CD4-positive, alpha-beta T cell treated with Interleukin-4 for 4 hours (primary cell): ENCODE measurements at places on chromosomes 6 and 20.

DNA sequence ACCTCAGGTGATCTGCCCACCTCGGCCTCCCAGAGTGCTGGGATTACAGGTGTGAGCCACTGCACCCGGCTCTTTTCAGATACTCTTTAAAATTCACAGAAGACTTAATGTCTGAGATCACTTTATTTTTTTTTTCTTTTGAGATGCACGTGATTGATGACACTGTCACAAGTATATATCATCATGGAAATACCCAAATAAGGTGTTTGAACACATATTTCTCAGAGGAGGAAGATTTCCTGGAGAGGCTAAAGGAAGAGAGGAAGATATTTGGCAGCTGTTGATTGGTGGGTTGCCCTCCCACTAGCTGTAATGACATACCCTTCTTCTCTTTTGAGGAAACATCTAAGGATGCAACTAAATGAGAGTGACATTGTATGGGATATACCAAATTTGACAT lies 225.9 kb upstream of the CITED2 start:
- no peak for DNase-seq

DNA sequence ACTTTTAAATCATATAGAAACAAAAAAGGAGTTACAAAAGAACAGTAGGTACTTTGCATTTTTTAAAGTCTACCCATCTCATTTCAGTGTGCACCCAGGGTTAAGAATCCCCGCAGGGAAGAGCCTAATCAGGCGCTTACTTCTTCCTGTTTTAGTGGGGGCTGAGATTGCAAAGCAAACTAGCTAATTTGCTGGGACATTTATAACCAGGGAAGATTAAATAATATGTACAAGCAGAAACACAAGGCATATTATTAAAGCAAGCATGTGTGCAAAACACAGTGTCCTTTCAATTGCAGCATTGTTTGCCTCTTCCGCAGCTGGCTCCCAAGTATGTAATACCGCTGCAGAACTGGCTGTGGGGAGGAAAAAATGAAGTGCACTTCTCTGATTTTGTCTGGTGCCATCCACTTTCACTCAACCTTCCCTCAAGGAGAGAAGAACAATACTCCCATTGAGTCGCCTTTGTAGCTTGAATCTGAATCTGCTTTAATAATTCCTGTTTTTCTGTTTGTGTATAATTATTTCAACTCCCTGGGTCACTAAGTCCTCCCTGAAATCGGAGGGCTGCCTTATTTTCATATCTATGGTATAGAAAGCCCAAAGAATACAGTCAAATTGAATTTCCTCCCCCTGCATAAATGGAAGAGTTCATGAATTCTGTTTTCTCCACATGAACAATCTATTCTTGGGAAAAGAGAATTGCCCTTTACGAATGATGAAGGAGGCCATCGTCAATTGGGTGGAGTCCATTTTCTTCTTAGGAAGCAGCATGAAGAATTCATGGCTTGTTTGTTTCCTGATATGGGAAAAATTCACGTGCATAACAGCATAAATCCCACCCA lies 23.3 kb upstream of the BCAS1 start:
- no peak for DNase-seq

GRCh38 chr6:166949528-166950442 lies 6.6 kb downstream of the RNASET2 start:
- DNase-seq, result peak; percentile 31

- DNase-seq, result peak; percentile 40
Observed at GRCh38 chr20:25987073-25987927, 290.6 kb upstream of the ZNF337 start.

- no peak for DNase-seq
Observed at GRCh38 chr6:24988562-24988961, 52.8 kb upstream of the RIPOR2 start.

DNA sequence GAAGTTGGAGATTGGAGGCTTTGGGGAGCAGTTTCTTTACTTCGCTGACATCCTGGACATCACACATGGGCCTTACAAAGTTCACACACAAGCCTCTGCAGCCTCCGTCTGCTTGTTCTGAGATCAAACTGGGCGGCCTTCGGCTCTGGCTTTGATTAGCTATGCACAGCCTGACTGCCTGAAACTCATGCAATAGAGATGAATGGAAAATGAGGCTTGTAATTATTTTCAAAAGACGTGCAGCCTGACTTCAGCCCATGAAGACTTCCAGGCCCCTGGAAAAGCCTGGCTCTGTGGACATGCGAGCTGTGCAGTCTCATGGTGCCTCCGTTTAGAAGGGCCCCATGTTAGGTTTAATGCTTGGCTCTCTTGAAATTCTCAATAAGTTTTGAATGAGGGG lies 480.5 kb upstream of the SULF2 start:
- no peak for DNase-seq

- DNase-seq, result no peak
Observed at GRCh38 chr6:6390849-6391602, 70.6 kb upstream of the F13A1 start.

DNA sequence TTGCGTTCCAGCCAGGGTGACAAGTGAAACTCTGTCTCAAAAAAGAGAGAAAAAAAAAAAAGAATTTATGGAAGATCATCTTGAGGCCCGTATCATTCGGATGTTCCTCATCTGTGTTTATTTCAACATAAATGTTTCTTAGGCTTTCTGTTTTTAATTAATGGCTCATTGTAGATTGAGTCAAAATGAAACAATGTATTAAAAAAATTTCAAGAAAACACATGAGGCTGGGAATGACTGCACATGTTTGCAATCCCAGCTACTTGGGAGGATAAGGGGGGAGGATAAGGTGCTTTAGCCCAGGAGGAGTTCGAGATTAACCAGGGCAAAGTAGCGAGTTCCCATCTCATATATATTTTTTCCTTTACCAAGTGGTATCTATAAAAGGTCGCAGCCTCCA lies 47.3 kb downstream of the ITCH start:
- no peak for DNase-seq

DNA sequence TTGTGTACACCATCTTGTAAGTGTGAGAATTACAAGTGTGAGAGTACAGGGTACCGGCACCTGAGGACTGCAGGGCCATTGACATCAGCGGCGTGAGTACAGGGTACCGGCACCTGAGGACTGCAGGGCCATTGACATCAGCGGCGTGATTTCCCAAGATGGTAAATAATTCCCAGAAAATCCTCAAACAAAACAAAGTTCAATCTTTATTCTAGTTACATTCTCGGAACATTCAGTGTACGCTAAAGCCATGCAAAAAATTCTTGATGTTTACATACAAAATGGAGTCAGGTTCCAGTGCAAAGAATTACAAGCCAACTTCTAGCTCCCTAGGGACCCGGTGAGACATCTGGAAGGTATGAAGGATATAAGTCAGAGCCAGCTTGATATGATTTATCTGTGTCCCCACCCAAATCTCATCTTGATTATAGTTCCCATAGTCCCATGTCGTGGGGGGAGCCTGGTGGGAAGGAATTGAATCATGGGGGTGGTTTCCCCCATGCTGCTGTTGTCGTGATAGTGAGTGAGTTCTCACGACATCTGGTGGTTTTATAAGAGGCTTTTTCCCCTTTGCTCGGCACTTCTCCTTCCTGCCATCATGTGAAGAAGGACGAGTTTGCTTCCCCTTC lies 172.7 kb downstream of the TTLL2 start:
- DNase-seq, result no peak

DNA sequence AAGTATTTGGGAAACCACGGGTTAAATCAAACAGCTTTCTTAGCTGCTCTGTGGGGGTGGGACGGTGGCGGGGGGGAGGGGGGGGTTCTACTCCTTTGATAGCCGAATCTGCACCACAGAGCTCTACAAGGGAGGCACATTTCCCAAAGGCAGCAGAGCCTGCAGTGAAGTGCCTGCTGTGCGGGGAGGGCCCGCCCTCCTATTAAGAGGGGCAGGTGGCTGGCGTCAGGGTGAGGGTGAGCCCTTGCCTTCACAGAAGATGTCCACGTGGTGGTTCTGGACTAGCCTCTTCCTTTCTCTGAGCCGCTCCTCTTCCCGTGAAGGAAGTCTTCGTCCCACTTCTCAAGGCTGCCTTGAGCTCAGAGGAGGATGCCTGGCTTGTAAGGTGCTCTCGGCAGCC lies 174.9 kb upstream of the THBS2 start:
- no peak for DNase-seq

GRCh38 chr20:34622821-34623451 lies 54.0 kb downstream of the PIGU start:
- DNase-seq, result no peak

DNA sequence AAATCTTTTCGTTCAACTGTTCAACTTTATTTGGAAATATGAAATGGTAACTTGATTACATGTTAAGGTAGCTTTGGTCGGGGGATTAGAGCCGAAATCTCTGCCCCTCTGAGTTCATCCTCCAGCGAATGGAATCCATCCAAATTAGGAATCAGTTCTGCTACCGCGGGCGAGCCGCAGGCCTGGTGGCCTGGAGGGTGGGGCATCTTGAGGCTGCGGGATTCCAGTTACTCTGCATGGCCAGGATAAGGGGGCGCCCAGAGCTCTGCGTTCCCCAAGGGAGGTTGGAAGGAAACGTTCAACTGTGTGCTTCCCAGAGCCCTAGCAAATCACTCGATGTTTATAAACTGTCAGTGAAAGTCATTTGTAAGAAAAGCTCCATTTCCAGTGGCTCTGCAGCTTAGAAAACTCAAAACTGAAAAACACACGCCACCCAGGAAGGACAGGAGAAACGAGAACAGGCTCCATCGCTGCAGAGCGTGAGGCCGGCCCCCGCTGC lies 262.2 kb downstream of the TAF4 start:
- DNase-seq, result no peak

GRCh38 chr6:4314201-4314707 lies 178.9 kb upstream of the ECI2 start:
- no peak for DNase-seq

GRCh38 chr6:92044312-92044711 lies 1375.0 kb downstream of the EPHA7 start:
- DNase-seq, result no peak

DNA sequence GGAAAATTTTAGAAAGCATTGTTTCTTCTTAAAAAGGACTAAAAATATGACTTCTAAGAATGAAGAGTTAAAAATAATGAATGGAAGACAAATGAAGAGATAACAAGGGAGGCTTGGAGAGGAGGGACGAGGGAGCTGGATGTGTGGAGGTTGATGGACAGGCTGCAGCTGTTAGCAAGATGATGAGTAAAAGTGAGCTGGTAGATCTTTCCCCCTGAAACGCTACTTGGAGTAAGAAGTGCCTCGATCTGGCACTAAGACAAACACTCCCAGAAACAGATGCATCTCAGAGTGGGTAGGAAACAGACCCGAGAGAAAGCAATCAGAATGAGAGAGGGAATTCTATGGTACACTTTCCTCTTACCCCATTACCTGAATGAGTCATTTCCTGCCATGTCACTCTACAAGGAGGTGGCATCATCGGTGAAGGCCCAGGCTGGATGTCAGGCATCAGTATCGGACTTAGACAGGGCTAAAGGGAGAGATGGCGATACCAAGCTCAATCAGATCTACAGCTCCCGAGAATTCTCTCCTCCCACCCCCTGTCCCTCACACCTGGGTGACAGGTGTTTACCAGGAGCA lies 154.1 kb upstream of the BMP2 start:
- no peak for DNase-seq

DNA sequence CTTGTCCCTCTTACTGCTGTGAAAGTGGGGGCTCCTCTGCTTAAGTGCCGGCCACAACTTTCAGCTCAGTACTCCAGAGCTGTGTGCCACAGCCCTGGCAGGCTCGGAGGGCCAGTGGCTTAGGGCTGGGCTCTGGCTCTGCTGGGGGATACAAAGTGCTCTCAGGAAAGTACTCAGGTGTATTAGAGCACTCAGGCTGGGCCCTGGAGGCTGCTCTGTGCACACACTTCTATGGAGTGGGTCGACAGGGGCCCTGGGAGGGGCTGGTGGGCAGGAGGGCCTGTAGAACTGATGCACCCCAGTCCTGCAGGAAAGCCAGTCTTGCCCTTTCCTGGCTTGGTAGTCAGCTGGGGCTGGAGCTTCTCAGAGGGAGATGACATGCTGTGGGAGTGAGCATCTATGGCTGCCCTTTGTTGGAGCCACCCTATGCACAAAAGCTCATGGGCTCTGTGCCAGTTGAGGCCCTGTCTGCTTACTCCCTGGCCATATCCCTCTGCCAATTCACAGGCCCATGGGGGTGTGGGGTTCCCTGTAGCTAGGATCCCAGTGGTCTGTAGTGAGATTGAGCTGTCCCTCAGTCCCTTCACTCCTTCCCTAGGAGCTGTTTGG lies 22.0 kb downstream of the CENPW start:
- no peak for DNase-seq

- DNase-seq, result no peak
Observed at GRCh38 chr6:6915219-6915618, 192.5 kb upstream of the RREB1 start.

DNA sequence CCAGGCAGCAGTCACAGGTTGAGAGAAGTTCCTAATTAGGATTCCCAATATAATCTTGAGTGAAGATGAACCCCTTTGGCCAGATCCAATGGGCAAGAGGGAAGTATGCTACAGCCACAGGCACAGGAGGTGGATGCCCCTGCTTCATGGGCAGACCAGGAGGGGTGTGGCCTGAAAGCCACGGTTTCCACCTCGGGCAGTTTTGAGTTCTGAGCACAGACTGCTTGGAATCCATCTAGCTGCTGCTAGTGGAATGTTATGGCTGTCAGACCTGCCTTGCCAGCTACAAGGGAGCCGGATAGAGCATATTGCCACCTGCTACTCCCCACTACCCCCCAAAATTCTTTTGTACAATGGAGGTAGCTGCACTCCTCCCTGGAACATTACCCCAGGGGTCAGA lies 672.9 kb downstream of the HACE1 start:
- DNase-seq, result no peak

GRCh38 chr6:32803416-32803815 lies 13.4 kb downstream of the HLA-DOB start:
- DNase-seq, result no peak

DNA sequence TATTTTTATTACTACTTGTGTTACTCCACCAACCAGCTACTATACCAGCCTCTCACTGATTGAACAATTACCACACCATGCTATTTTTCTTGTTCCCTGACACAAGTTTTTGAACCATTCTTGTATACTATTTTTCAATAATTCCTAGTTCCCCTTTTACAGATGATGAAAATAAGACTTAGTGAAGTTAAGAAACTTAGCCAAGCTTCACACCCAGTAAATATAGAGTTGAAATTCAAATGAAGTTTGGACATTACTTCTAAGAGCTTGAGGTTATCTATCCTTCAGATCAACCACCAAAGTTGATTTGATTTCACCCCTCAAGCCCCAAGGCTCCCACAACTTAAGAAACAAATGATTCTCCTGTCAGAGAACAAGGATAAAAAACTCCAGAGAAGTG lies 13.1 kb upstream of the BCAS1 start:
- DNase-seq, result no peak

GRCh38 chr6:22471132-22471690 lies 98.2 kb upstream of the HDGFL1 start:
- no peak for DNase-seq

GRCh38 chr20:54085910-54086309 lies 15.5 kb upstream of the BCAS1 start:
- no peak for DNase-seq
